AG04450 (cell line): ENCODE measurements at places on chromosomes 6 and 20.

- no peak for DNase-seq
These were observed 78.3 kb upstream of the CHD6 start for GRCh38 chr20:41696428-41696827.

DNA sequence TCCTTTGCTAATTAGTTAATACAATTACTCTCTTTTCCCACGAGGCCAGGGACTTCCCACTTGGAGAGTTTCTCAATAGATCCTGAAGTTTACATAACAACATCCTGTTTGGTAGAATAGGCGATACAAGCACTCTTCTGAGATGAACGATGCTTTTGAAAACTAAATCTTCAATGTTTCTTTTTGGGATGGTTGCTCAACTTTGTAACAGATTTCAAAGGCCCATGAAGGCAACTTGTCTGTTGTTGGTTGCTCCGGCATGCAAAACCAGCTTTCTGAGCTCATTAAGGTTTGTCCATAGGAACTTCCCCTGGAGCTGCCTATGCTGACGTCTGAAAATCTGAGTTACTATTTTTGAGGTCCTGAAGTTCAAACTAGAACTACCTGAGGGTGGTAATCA lies 25.9 kb upstream of the ROS1 start:
- DNase-seq, result no peak

- no peak for DNase-seq
These were observed 41.8 kb upstream of the FOXO3 start for GRCh38 chr6:108518714-108519576.

GRCh38 chr20:2114127-2114959 lies 12.7 kb downstream of the STK35 start:
- DNase-seq, result no peak

- DNase-seq, result no peak
These were observed 56.0 kb downstream of the CLIC5 start for GRCh38 chr6:45959534-45960145.

GRCh38 chr6:168581706-168582105 lies 140.7 kb downstream of the SMOC2 start:
- no peak for DNase-seq

DNA sequence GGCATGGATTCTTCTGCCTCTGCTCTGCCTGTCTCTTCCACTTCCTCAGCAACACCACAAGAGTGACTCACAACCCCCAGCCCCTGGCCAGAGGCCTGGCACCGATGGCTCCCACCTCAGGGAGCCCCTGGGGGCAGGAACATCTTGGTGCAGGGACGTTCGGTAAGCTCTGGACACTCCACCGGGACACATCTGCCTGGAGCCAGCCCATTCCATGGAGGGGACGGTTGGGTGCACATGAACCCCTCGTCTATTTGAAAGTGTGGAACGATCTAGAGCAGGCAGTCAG lies 246.5 kb downstream of the ERMARD start:
- DNase-seq, result no peak

DNA sequence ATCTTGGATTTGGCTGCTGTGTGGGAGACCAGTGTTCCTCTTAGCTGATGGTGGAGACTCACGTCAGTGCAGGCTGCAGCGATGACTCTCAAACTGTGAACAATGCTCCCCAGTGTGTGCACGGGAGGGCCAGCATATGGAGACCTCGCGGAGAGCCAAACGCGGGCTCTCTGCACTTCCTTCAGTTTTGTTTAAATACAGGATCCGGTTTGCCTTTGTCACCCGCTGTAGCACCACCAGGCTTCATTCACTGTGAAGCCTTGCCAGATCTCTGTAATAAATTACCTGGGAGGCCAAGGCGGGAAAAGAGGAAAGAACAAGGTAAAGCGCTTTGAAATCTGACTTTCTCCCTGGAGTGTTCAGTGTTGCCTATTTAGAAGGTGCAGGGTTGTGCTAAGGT lies 30.7 kb upstream of the TMEM14A start:
- DNase-seq, result no peak

- no peak for DNase-seq
These were observed 236.9 kb upstream of the SASH1 start for GRCh38 chr6:148105695-148106094.

DNA sequence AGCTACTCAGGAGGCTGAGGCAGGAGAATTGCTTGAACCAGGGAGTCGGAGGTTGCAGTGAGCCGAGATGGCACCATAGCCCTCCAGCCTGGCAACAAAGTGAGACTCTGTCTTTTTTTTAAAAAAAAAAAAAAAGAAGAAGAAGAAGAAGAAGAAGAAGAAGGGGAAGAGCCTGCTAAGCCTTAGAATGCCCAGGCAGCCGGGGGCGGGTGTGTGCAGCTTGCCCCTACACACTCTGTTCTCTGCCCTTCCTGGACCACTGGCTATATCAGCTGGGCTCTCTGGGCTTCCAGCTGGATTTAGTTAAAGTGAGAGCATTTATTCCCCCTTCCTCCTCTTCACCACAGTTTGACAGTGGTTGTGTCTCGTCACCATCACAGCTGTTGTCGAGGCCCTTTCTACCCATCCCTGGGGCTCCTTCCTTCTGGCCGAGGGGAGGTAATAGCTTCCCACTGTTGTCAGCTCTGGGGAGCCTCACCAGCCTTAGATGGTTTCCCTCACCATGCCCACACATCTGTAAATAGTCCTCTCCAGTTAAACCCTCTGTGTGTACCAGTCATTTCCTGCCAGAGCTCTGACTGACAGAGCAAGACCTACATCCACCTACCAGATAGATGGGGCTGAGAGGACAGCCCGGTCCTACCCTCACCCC lies 77.6 kb downstream of the TRERF1 start:
- DNase-seq, result no peak

GRCh38 chr6:119728935-119729334 lies 379.4 kb upstream of the MAN1A1 start:
- DNase-seq, result no peak

GRCh38 chr6:19837511-19838441 lies 606 bp downstream of the ID4 start:
- DNase-seq, result no peak

DNA sequence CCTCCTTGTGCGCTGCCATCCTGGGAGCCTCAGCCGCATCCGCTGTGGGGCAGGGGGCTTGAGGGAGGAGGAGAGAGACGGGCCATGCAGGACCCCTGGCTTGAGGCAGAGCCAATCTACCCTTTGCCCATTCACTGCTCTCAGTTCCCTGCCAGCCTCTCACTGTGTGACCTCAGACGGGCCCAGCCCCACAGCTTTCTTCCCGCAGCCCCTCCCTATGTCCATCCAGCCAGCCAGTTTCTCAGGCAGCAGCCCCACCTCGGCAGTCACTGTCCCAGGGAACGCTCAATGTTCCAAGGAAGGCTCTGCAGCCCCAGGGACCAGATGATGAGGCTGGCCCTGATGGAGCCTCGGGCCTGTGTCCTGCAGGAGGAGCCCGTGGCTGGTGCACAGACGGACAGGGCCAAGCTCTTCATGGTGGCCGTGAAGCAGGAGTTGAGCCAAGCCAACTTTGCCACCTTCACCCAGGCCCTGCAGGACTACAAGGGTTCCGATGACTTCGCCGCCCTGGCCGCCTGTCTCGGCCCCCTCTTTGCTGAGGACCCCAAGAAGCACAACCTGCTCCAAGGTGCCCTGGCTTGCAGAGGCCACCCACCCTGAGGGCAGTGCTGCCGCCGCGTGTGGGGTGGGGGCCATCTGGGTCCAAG lies 3.9 kb upstream of the TNFRSF6B start:
- no peak for DNase-seq

DNA sequence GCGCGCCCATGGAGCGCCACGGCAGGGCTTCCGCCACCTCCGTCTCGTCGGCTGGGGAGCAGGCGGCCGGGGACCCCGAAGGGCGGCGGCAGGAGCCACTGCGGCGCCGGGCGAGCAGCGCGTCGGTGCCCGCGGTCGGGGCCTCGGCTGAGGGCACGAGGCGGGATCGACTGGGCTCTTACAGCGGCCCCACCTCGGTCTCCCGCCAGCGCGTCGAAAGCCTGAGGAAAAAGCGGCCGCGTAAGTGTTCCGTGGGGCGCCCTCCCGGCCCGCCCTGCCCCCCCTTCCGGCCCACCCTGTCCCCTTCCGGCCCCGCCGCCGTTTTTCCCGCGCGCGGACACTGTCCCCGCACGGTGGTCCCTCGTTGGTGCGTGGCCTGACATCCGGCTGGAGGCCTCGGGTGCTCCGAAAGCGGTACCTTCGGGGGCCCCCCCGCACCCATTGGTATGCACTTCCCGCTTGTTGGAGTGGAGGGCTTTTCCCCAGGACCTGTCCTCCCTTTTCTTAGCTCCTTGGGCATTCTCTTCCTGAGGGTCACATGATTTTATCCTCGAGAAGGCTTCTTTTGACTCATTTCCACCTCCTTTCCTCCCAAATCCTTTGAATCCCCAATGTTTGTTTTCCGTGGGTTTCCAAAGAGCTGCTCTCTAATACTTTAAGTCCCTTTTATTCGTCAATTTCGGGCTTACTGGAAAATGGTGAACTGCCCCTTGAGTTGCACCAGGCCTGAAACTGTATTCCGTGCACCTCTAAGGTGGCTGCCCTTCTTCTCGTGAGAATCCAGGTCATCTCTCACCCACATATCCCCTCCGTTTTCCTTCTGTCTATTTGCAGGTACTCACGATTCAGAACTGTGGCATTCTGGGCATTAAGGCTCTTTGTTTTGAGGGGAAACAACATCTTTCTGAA lies 556 bp downstream of the PANK2 start:
- no peak for DNase-seq

DNA sequence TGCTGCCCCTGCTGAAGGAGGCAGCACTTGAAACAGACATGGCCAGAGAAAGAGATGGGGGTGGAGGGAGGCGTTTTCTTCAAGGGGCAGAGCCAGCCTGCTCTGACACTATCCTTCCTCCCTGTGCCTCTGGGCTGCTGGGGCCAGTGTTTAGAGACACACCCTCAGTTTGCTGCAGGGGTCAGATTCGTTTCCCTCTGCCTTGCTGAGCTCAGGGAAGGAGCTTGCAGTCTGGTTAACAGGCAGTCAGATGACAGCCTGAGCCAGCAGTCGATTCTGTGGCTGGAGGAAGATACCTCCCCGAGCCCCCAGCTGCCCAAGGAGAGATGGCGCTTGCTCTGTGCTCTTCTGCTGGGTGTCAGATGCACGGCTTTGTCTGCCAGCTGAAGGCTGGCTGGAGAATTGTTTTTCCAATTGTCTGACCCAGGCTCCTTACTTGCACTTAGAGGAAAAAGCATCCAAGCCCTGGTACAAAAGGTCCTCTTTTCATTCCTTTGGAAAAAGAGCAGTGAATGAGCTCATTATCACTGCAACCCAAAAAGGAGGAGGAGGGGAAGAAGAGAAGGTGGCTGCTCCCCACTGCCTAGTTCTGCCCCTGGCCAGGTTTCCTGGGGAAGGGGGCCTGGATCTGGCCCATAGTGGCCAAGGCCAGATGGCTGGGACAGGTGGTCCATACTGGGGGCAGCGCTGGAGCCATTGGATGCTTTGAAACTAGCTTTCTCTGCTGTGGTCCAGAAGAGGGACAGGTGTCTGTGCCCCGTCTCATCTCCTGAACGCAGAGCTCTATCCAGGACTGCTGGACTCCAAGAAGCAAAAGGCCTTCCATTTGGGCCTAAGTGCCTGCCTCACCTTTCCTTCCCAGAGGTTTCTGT lies 88.2 kb downstream of the TCP11 start:
- DNase-seq, result no peak

- no peak for DNase-seq
These were observed 158.1 kb upstream of the PROKR2 start for GRCh38 chr20:5474646-5475550.

DNA sequence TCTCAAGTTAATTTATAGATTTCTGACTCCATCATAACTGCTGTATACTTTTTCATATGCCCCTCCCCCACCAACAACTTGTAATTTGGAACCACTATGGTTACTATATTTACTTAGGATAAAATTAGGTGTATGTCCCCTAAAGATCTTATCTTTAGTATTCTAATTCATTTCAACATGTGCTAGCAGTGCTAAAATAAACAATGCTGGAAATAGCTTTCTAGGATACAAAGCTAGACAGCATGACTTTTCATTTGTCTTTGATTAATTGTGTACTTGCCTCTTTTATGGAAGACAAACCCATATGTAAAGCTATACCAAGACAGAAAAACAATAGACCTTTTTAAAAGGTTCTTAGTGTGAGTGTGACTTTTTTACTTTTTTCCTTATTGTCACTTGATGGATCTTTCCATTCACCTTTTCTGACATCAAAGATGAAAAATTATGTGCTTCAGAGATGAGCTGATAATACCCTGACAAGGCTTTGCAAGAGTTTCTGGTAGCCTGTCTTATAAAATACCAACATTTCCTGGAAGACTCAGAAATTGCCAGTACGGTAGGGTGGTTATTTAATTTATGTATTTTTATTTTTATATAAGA lies 31.2 kb upstream of the POPDC3 start:
- no peak for DNase-seq

DNA sequence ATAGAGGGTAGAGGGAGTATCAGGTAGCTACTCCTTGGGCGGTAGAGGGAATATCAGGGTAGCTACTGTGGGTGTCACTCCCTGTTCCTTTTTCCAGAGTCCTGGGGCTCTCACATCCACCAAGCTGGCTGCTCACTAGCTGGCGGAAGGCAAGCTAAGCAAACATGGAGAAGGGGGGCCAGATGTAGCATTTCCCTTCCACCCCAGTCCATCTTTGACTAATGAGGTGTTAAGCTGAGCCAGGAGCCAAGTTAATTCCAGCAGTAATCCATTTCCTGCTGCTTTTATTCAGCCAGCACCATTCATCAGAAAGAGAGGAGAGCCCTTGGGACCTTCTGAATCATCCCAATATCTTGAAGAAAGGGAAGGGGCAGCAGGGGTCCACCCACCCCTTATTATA lies 330.0 kb downstream of the ZFAND3 start:
- DNase-seq, result no peak
